Fibroblast of lung (primary cell): ENCODE measurements at places on chromosomes 5 and 9. TPM values are rescaled to one million over a fixed set of nuclear protein-coding genes. Genes with fewer than 3 reads are reported as not detected.

MROH2B gene
- total RNA-seq: not detected in 2 replicates

- peaks cover 6% of the 10 kb centered on the region for H3K36me3 ChIP-seq
- no peak overlapping the region for H3K27ac ChIP-seq
- no peaks in the 10 kb centered on the region for H3K4me1 ChIP-seq
- H3K4me3 ChIP-seq: no peak overlapping the region
- no peaks in the 10 kb centered on the region for H3K27me3 ChIP-seq
- peak; percentile 48 for DNase-seq
These were observed 75.9 kb downstream of the KDM4C start for GRCh38 chr9:6833518-6834192.

- H3K4me1 ChIP-seq: peaks cover 11% of the 10 kb centered on the region
- no peak overlapping the region for H3K4me3 ChIP-seq
- DNase-seq: peak; percentile 67
- no peaks in the 10 kb centered on the region for H3K36me3 ChIP-seq
These were observed 54.9 kb downstream of the COL15A1 start for GRCh38 chr9:98998441-98999151.

PHYKPL gene
- 28.8 and 44.8 TPM in 2 replicates for total RNA-seq

ZBTB6 gene
- total RNA-seq: 14.1 and 16.3 TPM in 2 replicates

- peaks cover 4% of the 10 kb centered on the region for H3K27me3 ChIP-seq
- no peaks in the 10 kb centered on the region for H3K36me3 ChIP-seq
- no peak within 1 kb of the TSS for H3K27ac ChIP-seq
These were observed at the start of gene GRIN3A for GRCh38 chr9:101738566-101739183. TSS of gene GRIN3A (minus strand) at chr9:101738647. CDS start at chr9:101737979, 668 bp downstream.

DNA sequence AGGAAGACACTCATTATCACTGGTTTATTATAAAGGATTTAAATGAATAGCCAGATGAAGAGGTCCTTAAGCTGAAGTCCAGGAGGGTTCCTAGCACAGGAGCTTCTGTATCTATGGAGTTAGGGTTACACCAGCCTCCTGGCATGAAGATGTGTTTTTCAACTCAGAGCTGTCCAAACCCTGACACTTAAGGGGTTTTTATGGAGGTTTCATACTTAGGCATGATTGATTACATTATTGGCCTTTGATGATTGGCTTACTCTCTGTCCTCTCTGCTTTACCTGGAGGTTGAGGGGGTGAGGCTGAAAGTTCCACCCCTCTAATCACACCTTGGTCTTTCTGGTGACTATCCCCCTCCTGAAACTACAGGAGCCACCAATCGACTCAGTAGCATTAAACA, 84.9 kb upstream of the ZNF169 start:
- no peak overlapping the region for H3K4me3 ChIP-seq
- peaks cover 3% of the 10 kb centered on the region for H3K36me3 ChIP-seq
- DNase-seq: no peak
- no peak overlapping the region for H3K27ac ChIP-seq

- no peaks in the 10 kb centered on the region for H3K4me1 ChIP-seq
- no peak overlapping the region for H3K4me3 ChIP-seq
- DNase-seq: no peak
- peaks cover 23% of the 10 kb centered on the region for H3K36me3 ChIP-seq
These were observed 66.0 kb downstream of the GOLPH3 start for GRCh38 chr5:32108167-32108566.

IL13 gene
- total RNA-seq: not detected in 2 replicates

ITK gene
- 0.17 TPM in 1 of 2 replicates, not detected in the other for total RNA-seq

DNA sequence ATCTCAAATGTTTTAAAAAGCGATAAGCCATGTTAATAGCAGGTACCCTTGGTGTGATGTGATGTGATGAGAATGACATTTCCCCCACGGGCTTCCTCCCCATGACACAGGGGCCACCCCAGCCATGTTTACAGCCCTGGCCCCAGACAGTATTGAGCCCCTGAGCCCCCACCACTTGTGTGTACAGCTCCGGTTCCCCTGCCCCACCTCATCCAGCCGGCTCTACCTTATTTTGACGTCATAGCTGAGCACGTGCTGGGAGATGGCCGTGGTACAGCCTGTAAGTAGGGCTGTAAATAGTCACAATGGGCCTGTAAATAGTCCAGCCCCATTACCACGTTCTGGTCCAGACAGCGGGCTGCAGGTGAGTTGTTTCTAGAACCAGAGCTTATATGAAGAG, 24.9 kb upstream of the HNRNPH1 start:
- peaks cover 3% of the 10 kb centered on the region for H3K27me3 ChIP-seq
- H3K36me3 ChIP-seq: no peaks in the 10 kb centered on the region
- no peak overlapping the region for H3K27ac ChIP-seq

GRCh38 chr9:134356496-134357470, 30.5 kb downstream of the RXRA start:
- no peaks in the 10 kb centered on the region for H3K27me3 ChIP-seq
- H3K36me3 ChIP-seq: no peaks in the 10 kb centered on the region
- H3K4me3 ChIP-seq: no peak overlapping the region
- no peaks in the 10 kb centered on the region for H3K4me1 ChIP-seq

- H3K27ac ChIP-seq: peak overlapping the region; percentile 53
- H3K4me1 ChIP-seq: peaks cover 4% of the 10 kb centered on the region
- DNase-seq: peak; percentile 98
- no peaks in the 10 kb centered on the region for H3K27me3 ChIP-seq
- no peak overlapping the region for H3K4me3 ChIP-seq
These were observed 33.4 kb upstream of the TTC1 start for GRCh38 chr5:159975462-159976019.

ARL10 gene
- 9.8 and 11.1 TPM in 2 replicates for total RNA-seq

SEMA4D gene
- total RNA-seq: 2.6 TPM in 2 replicates

- no peaks in the 10 kb centered on the region for H3K36me3 ChIP-seq
- no peak overlapping the region for H3K27ac ChIP-seq
- H3K4me1 ChIP-seq: no peaks in the 10 kb centered on the region
- no peak overlapping the region for H3K4me3 ChIP-seq
- peaks cover 13% of the 10 kb centered on the region for H3K27me3 ChIP-seq
These were observed 131.1 kb downstream of the PAX5 start for GRCh38 chr9:36902861-36903524.

XPA gene
- total RNA-seq: 6.4 and 9.7 TPM in 2 replicates

- peaks cover 4% of the 10 kb centered on the region for H3K4me1 ChIP-seq
- no peak for DNase-seq
- H3K36me3 ChIP-seq: no peaks in the 10 kb centered on the region
- no peaks in the 10 kb centered on the region for H3K27me3 ChIP-seq
These were observed 190.5 kb downstream of the HSPA4 start for GRCh38 chr5:133242221-133242835.

MARCHF11 gene
- total RNA-seq: not detected in 2 replicates

SHISAL2B gene
- not detected in 2 replicates for total RNA-seq

- no peak for DNase-seq
- no peak overlapping the region for H3K4me3 ChIP-seq
- peaks cover 6% of the 10 kb centered on the region for H3K4me1 ChIP-seq
- H3K27me3 ChIP-seq: no peaks in the 10 kb centered on the region
- no peak overlapping the region for H3K27ac ChIP-seq
These were observed 35.5 kb downstream of the ARHGEF37 start for GRCh38 chr5:149616727-149617285.

DNA sequence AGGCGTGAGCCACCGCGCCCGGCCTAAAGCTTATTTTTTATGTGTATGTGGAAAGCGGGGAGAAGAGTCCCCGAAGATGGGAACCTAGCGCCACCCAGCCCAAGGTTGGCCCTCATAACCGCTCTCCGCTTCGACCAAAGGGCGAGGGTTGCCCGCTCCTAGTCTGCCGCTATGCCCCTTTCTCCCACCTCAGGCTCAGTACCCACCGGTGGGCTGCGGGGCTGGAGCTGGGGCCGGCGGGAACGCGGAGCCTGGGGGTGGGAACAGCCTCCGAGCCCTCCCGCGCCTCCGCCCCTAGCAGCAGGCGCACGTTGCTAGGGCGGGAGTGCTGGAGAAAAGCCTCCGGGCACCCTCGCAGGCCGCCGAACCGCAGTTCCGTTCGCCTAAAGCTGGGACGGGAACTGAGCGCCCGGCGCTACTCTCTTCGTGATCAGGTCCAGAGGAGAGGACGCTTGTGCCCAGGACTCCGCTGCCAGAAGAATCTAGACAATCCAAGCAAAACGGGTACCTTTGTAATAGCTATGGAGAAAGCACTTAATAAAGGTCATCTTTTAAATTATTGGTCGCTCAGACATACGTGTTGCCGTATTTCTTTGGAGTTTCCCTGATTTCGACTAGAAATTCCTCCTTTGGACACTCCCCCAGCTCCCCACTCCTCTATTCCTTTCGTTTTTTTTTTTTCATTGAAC, at the start of gene WDR31:
Gene WDR31 (minus strand): TSS at position 265 of the 689 bp plus-strand sequence. CDS start 8,253 bp downstream, outside the sequence.
- peaks cover 3% of the 10 kb centered on the region for H3K4me1 ChIP-seq
- peak within 1 kb of the TSS; percentile 76 for H3K4me3 ChIP-seq
- DNase-seq: peak; percentile 89

ADAMTSL1 gene
- 11.6 and 27.9 TPM in 2 replicates for total RNA-seq

- DNase-seq: peak; percentile 81
- no peaks in the 10 kb centered on the region for H3K36me3 ChIP-seq
- H3K4me1 ChIP-seq: peaks cover 13% of the 10 kb centered on the region
- H3K4me3 ChIP-seq: no peak overlapping the region
- H3K27ac ChIP-seq: peak overlapping the region; percentile 72
These were observed 16.5 kb upstream of the QRFP start for GRCh38 chr9:130912932-130913598.

DNA sequence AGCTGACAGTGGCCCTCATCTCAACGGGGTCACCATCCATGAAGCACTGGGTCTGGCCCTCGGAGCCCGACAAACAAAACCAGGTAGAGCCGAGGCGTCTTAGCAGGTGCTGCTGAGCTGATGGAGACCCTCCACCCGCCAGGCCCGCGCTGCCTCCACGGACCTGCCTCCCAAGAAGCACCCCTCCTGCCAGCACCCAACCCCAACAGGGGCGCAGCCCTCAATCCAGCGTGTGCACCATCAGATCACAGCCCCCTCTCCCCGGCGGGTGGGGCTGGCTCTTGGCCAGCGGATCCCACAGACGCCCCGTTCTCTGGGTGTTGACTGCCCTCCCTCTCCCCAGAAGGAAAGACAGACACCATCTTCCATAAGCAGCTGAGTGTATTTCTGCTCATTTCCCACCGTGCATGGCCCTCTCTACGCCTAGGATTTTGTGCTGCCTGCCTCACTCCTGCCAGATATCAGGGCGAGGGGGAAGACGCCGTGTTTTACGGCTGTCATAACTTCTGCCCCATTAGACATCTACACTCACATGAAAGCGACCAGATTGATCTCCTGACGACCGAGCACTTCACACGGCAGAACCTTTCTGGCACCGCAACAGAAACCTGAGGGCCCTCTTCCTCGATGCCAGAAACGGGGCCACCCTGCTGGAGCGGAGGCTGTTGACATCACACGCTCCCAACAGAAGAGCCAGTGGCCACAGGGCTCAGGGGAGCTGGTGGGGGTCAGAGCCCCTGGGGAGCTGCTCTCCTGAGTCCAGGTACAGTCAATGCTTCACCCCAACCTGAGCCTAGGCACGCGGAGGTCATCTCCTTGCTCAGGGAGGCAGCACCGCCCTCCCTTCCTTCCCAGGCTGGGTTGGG, 12.4 kb downstream of the NACC2 start:
- H3K4me3 ChIP-seq: no peak overlapping the region
- H3K27ac ChIP-seq: no peak overlapping the region
- H3K4me1 ChIP-seq: no peaks in the 10 kb centered on the region
- DNase-seq: no peak
- H3K36me3 ChIP-seq: no peaks in the 10 kb centered on the region
- no peaks in the 10 kb centered on the region for H3K27me3 ChIP-seq

- DNase-seq: no peak
- no peak overlapping the region for H3K4me3 ChIP-seq
- H3K4me1 ChIP-seq: no peaks in the 10 kb centered on the region
- H3K27me3 ChIP-seq: no peaks in the 10 kb centered on the region
- H3K36me3 ChIP-seq: no peaks in the 10 kb centered on the region
- no peak overlapping the region for H3K27ac ChIP-seq
These were observed 121.4 kb downstream of the ASTN2 start for GRCh38 chr9:117293206-117294114.

DNA sequence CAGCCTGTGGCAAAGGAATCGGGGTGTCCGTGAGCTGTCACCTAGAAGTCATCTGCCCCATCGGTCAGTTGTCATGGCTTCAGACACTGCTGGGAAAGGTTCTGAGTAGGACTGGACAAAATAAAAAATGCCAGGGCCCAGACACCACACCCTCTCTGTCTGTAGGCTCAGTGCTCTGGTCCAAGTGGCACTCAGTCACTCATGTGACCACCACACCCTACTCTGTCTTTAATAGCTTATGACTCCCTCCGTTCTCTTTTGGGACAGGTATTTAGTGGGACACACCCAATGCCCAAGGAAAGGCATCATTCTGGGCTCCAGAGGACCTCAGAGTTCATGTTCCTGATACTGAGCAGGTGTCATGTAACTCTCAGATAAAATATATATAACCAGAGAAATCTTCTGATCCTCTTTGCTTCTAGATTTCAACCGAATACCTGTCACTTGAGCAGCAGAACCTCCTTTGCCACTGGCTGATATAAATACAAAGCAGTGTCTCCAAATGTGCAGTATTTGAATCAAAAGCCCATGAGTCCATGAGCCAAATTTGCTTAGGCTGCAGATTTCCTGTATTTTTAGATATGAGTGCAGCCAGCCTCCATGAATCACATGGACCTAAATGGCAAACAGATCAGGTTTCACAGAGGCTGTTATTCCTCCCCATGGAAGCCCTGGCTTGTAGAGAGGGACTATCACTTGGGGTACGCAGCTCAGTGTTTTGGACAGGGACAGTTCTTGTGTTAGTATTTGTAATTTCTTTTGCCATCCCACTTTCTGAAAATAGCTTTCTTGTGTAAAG, 272.0 kb downstream of the ARHGAP26 start:
- H3K27ac ChIP-seq: no peak overlapping the region
- no peaks in the 10 kb centered on the region for H3K4me1 ChIP-seq
- no peaks in the 10 kb centered on the region for H3K36me3 ChIP-seq
- H3K4me3 ChIP-seq: no peak overlapping the region
- no peaks in the 10 kb centered on the region for H3K27me3 ChIP-seq

DNA sequence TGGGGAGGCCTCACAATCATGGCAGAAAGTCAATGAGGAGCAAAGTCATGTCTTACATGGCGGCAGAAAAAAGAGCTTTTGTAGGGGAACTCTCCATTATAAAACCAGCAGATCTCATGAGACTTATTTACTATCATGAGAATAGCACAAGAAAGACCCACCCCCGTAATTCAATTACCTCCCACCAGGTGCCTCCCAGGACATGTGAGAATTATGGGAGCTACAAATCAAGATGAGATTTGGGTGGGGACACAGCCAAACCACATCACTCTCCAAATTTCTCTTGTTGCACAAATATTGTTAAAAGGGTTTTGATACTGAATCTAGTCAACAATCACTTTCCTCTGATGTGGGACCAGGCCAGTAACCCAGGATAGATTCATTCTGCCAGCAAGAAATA, 1176.1 kb downstream of the CDH9 start:
- DNase-seq: no peak
- H3K27ac ChIP-seq: no peak overlapping the region
- H3K4me1 ChIP-seq: no peaks in the 10 kb centered on the region
- H3K36me3 ChIP-seq: no peaks in the 10 kb centered on the region

GLRA1 gene
- total RNA-seq: not detected in 2 replicates

DNA sequence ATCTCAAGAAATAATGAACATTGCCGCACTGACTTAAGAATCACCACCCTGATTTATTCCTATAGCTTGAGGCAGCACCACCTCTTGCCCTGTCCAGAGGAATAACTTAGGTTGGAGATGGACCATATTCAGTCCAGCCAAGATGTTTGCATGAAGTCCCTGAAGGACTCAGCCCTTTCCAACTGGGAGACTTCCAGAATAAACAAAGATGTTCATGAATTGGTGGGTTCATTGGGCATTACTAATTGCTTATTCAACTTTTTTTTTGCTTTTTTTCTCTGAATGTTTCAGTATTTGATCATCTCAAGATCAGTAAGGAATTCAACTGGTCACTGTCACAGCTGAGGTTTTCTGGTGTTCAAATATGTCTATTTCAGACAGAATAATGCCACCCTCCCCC, 470.6 kb downstream of the CCDC171 start:
- peaks cover 2% of the 10 kb centered on the region for H3K4me1 ChIP-seq
- no peak overlapping the region for H3K27ac ChIP-seq
- H3K27me3 ChIP-seq: no peaks in the 10 kb centered on the region
- H3K4me3 ChIP-seq: no peak overlapping the region

PCDHB11 gene
- total RNA-seq: 0.77 and 1.7 TPM in 2 replicates
